ENCODE measurements at places on chromosomes 6 and 20.
A peak's percentile ranks its signal among the peaks of the same experiment; 100 is the strongest.

- DNase-seq = peak; percentile 56
Measured at GRCh38 chr20:38680500-38681306, 43.6 kb upstream of the SLC32A1 start.

DNA sequence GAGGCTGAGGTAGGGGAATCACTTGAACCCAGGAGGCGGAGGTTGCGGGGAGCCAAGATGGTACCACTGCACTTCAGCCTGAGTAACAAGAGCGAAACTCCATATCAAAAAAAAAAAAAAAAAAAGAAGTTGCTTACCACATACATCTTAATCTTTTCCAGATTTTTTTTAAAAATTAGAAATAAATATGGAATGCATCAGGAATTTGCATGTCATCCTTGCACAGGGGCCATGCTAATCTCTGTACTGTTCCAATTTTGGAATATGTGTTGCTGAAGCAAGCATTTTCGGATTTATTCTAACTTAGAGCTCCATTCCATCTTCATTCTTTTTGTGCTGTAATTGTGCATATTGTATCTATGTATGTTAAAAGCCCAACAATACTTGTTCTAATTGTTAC is 62.5 kb downstream of the TRPC4AP start:
- no peak for DNase-seq

GRCh38 chr6:24145690-24146131 is 19.7 kb downstream of the NRSN1 start:
- DNase-seq = no peak

- no peak for DNase-seq
Measured at GRCh38 chr6:159395609-159396008, 226.4 kb downstream of the FNDC1 start.

DNA sequence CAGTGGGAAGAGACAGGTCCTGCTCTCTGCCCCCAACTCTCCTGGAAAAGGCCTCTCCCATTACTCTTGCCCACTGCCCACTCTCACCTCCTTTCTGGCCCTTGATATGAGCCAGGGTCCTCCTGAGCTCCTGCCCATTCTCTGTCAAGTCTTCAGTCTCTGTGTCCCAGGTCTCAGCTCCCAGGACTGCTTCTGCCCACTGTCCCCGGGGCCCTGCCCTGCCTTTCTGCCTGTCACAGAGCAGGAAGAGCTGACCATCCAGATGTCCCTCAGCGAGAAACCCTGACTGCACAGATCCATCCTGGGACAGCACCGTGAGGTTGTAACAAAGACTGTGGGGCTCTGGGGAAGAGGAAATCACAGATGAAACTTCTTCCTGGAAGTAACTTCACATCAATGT is 22.2 kb downstream of the HLA-F start:
- DNase-seq = no peak

DNA sequence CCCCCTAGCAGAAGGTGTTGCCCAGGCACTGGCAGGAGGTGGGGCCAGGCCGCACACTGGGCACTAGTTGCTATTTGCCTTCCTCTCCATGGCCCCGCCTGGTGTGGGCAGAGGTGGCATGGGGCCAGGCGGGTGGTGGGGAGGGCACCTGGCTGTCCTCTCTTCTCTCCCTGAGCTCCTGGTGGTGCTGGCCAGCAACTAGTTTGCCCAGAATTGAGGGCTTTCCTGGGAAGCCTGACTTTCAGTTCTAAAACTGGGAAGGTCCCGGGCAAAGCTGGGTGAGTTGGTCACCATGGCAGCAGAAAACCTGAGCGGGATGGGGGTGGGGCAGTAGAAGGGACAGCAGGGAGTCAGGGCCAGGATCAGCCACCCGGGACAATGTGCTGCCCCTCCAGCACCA is 48.2 kb downstream of the RBM38 start:
- DNase-seq = no peak

DNA sequence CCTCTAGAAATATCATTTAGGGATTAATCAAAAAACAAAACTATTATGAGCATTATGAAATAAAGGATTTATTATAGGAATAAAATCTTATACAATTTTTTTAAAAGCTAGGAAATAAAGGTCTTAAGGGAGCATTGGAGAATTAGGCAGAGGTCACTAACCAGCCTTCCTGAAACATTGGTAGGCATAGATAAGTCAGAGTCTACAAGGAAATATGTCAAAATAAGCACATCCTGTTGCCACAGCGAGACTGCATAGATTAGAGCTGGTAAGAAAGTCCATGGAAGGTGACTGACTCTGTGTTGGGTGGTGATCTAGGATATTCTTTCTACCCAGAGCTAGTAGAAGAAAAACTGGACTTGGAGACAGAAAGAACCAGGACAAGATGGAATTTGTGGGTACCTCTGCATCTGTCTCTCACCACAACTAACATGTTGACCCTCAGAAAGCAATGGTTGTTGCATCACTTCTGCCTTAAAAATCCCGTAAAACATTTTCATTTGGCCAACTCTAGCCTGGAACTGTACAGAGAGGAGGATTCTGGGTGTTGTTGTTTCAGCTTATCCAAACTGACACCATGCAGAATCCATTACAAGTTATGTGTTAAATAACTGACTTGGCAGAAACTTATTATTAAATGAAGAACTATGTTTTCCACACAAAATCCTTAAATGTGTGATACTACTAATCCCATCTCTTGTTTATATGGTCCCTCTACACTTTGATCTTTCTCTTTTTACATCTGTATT is 77.1 kb downstream of the FBXO5 start:
- no peak for DNase-seq

DNA sequence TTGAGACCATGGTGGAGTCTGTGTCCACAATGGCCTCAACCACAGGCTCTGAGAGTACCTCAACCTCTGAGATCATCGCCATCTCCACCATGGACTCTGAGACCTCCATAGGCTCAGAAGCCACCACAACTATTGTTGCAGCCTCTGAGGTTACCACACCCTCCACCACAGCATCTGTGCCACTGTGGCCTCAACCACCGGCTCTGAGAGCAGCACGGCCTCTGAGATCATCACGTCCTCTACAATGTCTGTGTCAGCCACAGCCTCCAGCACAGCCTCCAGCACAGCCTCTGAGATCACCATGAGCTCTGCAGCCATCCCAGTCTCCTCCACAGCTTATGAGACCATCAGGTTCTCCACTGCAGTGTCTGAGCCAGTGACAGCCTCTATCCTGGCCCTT is 19.4 kb upstream of the MUC21 start:
- no peak for DNase-seq

- DNase-seq = no peak
Measured at GRCh38 chr6:20687494-20687893, 153.2 kb downstream of the CDKAL1 start.

- no peak for DNase-seq
Measured at GRCh38 chr6:10884245-10884972, 2.4 kb upstream of the SYCP2L start.

GRCh38 chr6:114430534-114431124 is 87.8 kb upstream of the HS3ST5 start:
- DNase-seq = no peak

DNA sequence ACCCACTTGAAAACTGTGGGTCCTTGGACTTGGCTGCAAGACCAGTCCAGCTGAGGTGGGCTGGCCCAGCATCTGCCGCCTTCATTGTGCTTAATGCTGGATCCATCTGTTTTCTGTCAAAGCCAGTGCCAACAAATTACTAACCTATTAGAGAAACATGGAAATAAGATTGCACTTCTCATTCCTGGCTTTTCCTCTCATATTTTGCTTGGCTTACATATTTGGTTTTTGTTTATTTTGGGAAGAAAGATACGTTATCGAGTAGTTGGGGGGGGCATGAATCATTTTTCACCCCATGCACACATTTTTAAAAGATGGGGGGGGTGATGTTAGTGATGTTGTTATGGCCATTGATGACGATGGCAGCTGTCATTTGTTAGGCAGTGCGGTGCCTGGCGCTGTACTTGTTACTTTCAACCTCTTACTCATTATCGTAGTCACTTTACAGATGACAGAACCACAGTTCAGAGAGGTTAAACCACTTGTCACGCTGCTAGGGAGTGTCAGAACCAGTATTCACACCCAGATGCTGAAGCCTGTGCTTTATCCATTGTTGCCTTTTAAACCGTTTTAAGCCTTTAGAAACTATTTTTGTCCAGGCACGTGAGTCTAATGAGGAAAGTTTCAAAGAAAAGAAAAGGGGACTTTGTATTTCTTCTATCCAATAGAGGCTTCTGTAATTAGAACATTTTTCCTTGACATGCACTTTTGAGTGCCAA is 180.0 kb downstream of the TMEM242 start:
- no peak for DNase-seq

DNA sequence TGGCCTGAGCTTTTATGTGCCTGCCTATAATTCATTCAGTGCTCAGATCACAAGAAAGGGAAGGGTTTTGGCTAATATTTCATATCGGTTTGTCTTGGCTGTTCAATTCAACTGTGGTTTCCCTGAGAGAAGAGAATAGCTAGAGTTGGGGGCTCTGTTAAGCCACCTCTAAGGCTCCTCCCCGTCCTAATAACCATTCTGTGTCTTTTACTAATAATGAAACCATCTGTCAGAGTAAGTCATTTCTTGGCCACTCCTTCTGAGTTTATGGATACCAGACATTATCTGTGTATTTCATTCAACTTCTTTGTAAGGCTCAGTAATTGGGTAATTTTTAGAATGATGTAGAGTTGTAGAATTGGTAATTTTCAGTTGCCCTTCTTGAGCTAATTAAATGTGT is 5.2 kb downstream of the STX11 start:
- DNase-seq = no peak
